Muscle of arm (tissue), 14 donors: ENCODE measurements at places on chromosomes 2 and 18.

GRCh38 chr2:83595121-83595690 lies 863.9 kb downstream of the SUCLG1 start:
- DNase-seq: peak; percentile 36

DNA sequence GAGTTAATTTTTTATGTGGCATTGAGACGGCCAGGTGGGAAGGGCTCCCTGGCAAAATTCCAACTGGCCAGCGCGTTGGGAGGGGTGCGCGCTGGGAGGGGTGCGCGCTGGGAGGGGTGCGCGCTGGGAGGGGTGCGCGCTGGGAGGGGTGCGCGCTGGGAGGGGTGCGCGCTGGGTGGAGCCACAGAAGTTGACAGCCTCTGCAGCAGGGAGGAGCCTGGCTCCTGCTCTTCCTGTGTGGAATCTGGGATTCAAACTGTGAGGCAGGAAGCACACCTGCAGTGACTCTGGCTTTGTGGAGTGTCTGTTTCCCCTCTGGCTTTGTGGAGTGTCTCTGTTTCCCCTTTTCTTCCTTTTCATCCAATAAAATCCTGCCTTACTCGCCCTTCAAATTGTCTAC lies 147.9 kb upstream of the CBLN2 start:
- DNase-seq: no peak

DNA sequence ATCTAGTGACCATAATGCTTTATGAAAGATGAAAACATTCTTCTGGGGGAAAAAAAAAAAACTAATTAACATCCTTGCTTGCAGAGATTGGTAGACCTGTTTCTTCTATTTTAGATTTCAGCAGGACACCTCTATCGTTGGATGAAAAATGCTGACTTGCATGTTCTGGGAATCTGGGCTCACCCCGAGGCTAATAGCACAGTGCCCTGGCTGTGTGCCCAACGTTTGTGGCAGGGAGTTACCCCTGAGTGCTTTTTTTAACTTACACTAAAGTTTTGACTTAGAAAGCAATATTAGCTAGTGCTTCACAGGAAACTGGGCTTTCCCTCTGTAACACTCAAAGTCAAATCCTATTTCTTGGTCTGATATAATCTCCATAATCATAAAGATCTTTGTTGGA lies 233.2 kb downstream of the SLC8A1 start:
- DNase-seq: no peak

GRCh38 chr2:206075113-206075512 lies 10.9 kb downstream of the INO80D start:
- DNase-seq: no peak

DNA sequence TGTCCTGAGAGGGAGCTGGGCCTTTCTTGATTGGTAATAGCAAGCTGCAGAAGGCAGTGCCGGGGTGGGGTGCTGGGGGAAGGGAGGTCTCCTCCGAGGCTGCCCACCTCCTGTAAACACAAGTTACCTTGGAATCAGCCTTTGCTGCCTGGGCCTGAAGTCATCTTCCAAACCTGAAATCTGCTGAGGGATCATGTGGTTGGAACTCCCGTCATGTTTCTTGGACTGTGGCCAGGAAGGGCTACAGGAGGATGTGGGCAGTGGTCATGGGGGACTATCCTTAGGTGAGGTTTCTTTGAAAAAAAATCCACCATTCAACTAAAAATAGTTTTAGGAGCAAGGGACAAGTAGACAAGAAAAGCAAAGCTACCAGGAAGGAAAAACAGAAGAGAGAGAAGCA lies 74.2 kb downstream of the CDK15 start:
- DNase-seq: no peak

GRCh38 chr18:66894851-66895250 lies 291.0 kb upstream of the CDH19 start:
- DNase-seq: no peak

GRCh38 chr2:168998609-168999211 lies 32.4 kb downstream of the ABCB11 start:
- DNase-seq: no peak

DNA sequence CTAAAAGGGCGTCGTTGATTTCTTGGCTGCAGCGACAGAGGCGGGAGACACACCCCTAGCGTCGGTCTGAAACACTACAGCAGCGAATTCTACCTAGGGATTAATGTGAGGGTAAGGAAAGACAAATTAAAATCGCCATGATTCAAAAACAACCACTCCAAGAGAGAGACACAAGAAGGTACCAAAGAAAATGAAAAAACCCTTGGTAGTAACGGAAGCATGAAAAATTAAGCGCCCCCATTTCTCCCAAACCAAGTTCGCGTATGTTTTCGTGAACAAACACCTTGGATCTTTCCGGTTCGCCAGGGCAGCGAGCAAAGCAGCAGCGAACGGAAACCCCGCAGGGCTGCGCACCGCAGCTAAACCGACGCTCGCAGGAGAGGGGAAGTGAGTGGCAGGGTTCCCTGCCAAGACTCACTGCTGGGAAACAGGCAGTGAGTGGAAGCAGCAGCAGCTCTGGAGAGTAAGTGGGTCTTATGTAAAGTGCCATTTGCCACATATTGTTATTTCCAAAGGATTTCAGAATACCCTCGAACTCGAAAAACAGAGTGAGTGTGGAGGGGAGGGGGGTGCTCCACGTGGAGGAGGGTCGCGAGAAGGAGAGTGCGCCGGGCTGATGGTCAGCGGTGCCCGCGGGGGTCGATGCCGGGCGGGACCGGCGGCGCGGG lies 1.0 kb downstream of the PPP3R1 start:
- DNase-seq: peak; percentile 73

GRCh38 chr2:23696752-23697045 lies 230.2 kb downstream of the ATAD2B start:
- DNase-seq: no peak

- peak; percentile 22 for DNase-seq
Observed at GRCh38 chr2:61470122-61470951, 550 bp downstream of the USP34 start.

GRCh38 chr18:44944461-44944860 lies 263.8 kb downstream of the SETBP1 start:
- DNase-seq: no peak

- peak; percentile 48 for DNase-seq
Observed at GRCh38 chr2:223068071-223068470, 16.1 kb downstream of the KCNE4 start.

DNA sequence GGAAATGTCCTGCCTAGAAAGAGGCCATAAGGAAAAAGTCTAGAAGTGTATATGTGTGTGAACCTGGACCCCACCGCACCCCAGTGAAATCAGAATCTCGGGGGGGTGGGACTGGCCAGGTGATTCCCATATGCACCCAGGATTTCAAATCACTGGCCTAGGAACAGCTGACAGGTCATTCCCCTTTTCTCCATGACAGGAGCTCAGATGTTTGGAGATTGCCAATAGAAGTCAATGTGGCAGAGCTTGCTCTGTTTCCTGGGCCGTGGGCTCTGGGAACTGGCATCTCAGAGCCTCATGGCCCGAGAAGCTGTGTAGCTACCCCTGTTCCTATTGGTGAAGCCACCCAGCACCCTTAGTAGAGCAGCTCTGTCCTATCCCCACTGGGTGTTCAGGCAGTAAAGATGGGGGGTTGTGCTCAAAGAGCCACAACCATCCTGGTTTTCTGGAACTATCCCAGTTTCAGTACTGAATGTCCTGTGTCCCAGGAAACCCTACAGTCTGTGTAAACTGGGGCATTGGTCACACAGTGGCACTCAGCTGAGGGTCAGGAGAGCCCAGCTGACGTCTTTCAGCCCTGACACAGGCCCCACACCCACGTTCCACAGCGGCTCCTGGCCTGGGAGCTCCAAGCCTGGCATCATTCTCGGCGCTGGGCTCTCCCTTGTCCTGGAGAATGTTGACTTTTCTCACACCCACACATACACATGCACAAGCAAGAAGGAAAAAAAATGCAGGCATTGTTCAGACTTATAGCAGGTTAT lies 18.9 kb downstream of the GNLY start:
- DNase-seq: no peak

GRCh38 chr2:219520079-219520478 lies 5.8 kb downstream of the ASIC4 start:
- DNase-seq: no peak

DNA sequence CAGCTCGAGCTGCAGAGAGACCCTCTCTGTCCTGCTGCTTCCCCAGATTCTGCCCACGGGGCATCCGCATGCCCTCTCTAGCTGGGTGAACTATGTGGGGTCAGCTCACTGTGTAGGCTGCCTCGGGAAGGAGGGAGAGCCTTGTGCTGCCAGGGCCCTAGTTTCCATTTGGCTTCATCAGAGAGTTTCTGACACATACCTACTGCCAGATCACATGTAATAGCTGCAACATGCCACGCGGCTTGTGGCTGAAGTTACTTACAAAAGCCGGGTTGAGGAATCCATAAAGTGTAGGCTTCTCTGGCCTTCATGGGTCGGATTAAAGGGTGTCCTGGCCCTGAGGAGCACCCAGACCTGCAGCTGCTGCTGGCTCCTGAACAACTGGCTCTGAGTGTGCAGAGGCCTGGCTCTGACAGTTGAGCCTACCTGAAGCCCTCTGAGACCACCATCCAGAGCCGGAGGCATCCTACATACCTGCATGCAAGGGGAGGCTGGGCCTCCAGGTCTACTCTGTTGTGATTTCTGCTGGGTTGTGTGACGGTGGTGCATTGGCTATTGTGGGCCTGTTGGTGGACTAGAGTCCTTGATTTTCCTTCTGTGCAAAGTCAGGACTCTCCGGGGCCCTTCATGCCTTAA lies 130.0 kb downstream of the SH3RF3 start:
- DNase-seq: no peak

GRCh38 chr2:138474100-138474825 lies 27.3 kb upstream of the SPOPL start:
- DNase-seq: no peak

GRCh38 chr2:223944166-223944702 lies 901 bp downstream of the WDFY1 start:
- peak; percentile 35 for DNase-seq

DNA sequence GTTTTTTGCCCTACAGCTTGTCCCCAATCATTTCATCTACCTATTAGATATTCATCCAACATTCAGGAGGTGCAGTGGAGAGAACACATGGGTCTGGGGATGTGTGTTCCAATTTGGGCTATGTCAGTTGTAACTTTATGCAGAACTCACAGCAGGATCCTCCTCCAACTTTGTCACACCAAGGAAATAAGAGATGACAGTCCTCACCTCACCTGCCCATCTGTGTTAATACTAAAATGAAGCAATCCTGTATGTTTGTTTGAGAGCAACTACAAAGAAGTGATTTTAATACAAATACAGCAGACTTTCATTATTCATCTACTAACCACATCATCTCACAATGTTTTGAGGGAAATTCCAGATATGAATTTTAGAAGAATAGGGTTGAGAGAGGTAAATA lies 126.7 kb downstream of the ARHGAP15 start:
- no peak for DNase-seq

GRCh38 chr2:120269076-120269744 lies 16.6 kb downstream of the RALB start:
- DNase-seq: no peak

GRCh38 chr18:23341383-23341782 lies 111.7 kb upstream of the RIOK3 start:
- DNase-seq: no peak

- DNase-seq: no peak
Observed at GRCh38 chr2:167411367-167411766, 523.1 kb downstream of the XIRP2 start.

GRCh38 chr2:24317491-24317920 lies 42.8 kb downstream of the ITSN2 start:
- DNase-seq: no peak

- DNase-seq: no peak
Observed at GRCh38 chr2:134348760-134349159, 94.9 kb downstream of the MGAT5 start.

DNA sequence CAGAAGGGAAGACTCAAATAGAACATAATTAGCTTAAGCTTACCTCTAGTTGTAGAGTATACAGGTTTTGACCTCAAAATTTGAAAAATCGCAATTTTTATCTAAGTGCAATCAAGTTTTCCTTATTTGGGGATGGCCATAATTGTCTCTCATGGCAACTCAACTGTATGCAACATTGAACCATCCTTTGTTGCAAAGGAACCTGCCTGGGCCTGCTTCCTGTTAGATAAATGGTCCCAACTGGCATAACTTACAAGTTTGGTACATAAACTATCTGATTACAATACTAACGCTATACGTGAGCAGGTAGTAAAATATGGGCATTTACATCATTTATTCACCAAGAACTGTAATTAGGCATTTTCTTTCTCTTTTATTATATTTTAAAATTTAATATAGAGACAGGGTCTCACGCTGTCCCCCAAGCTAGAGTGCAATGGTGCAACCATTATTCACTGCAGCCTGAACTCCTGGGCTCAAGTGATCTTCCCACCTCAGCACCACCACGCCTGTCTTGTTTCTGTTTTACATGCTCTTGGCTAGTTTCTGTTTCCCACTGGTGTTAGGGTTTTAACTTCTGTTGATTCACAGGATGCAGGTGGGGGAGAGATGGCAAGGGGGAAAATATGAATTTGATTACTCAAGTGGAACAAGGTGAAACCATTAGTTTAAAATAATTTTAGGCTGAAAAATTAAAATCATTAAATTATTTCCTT lies 55.3 kb upstream of the B3GNT2 start:
- no peak for DNase-seq

DNA sequence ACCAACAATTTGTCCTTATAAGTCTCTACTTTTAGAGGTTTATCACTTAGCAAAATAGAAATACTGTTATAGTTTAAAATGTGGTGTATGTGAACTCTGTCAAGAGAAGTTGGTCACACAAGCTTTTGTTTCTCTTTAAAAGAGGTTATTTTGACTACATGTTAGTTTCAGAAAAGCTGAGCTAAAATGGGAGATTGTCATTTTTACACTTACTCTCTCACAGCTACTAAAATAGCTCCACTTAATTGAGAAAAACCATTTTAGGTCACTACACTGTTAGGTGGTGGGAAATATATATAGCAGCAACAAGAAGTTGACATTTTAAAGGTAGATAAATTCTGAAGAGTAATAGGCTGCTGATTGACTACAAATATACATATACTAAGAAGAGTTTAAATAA lies 161.5 kb upstream of the KCNJ3 start:
- DNase-seq: no peak

DNA sequence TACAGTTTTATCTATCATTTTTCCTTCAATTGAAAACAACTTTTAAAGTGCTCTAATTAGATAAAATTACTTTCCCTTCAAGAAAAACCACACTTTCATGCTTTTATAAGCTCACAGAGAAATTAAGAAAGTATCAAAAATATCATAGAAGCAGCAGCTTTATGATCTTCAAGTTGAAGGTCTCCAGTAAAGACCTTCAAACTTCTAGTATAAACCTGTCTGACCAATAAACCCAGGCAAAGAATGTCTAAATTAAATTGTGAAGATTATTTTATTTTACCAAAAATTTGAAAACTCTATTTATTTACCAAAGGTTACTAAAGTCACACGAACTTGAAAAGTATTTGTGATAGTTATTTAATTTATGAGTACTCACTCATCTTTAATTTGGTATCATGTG lies 9.3 kb upstream of the SCTR start:
- no peak for DNase-seq

- DNase-seq: no peak
Observed at GRCh38 chr2:232545511-232546375, 4.6 kb downstream of the TIGD1 start.
